ENCODE measurements at places on chromosomes 5 and 9.

DNA sequence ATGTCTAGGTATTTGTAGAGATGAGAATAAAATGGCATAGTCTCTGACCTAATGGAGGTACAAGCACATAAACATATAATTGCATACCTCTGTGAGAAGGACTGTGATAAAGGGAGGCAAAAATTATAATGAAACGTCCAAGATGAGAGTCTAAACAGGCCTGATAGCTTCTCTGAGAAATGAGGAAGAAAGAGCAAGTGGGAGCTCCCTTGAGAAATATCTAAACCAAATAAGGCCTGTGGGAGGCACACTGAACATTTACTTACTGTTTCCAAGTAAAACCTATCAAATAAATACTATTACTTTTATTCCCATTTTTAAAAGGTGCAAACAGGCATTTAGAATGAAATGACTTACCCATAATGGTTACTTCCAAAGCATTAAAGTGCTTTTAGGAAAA is 125.6 kb upstream of the PAPPA start:
- no peak for DNase-seq

- no peak for DNase-seq
Measured at GRCh38 chr5:110663525-110663924, 62.9 kb downstream of the TMEM232 start.

- no peak for DNase-seq
Measured at GRCh38 chr5:84430863-84431663, 46.4 kb upstream of the EDIL3 start.

DNA sequence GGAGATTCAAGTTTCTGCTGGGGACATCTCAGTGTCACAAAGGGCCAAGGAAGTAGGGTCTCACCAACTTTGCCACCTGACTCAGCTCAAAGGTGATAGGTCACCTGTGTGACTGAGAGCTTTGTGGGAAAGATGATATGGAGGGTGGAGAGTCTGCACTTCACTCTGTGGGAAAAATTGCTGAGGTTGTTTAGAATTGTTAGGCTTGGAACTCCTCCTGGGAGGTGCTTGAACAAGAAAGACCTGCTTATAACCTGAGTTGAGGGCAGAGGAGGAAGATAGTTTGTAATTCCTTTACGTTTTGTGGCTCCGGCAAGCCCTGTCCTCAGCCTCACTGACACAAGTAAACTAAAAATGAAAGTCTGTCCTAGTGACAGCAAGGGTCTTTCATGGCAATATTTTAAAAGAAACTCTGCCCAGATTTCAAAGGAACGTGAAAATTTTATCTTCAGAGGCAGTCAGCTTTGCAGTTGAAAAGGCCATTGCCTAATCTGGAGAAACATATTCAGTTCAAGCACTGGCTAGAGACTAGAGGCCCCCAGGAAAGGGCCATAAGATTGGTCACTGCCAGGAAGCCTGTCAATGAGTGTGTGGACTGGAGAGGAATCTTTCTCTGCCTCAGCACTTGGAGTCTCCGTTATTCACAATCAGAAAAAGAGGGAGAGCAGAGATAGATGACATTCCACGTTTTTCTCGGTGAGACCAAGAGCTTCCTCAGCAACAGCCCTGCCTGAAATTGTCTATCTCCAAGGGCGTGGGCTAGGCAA is 23.2 kb downstream of the PCDHAC2 start:
- DNase-seq, result no peak

DNA sequence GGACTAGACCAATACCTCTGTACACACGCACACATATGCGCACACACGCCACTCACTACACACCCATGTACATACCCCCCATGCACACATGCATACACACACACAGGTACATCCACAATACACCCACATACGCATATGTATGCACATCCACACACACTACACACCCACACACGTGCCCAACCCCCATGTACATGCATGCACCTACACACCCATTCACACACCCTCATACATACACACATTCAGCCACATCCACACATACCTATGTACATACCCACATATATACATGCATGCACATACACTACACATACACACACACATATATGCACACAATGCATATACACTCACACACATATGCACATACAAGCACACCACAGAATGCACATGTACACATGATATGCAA is 107.1 kb downstream of the GADD45G start:
- no peak for DNase-seq

- DNase-seq, result no peak
Measured at GRCh38 chr5:145920542-145921210, 15.7 kb upstream of the SH3RF2 start.

DNA sequence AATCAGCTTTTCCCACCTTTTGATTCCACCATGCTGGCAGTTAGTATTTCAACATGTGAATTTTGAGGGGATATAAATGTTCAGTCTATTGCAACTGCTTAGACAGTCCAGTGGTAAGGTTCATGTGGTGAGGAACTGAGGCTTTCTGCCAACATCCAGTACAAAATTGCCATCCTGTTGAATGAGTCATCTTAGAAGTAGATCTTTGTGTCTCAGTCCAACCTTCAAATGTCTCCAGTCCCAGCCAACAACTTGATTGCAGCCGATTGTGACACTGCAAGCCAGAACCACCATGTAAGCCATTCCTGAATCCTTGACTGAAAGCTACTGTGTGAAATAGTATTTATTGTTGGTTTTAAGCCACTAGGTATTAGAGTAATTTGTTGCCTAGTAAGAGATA is 331.5 kb upstream of the GRIN3A start:
- no peak for DNase-seq
